MM.1S (cell line): ENCODE measurements at places on chromosomes 16 and 17.
A peak's percentile ranks its signal among the peaks of the same experiment; 100 is the strongest.

DNA sequence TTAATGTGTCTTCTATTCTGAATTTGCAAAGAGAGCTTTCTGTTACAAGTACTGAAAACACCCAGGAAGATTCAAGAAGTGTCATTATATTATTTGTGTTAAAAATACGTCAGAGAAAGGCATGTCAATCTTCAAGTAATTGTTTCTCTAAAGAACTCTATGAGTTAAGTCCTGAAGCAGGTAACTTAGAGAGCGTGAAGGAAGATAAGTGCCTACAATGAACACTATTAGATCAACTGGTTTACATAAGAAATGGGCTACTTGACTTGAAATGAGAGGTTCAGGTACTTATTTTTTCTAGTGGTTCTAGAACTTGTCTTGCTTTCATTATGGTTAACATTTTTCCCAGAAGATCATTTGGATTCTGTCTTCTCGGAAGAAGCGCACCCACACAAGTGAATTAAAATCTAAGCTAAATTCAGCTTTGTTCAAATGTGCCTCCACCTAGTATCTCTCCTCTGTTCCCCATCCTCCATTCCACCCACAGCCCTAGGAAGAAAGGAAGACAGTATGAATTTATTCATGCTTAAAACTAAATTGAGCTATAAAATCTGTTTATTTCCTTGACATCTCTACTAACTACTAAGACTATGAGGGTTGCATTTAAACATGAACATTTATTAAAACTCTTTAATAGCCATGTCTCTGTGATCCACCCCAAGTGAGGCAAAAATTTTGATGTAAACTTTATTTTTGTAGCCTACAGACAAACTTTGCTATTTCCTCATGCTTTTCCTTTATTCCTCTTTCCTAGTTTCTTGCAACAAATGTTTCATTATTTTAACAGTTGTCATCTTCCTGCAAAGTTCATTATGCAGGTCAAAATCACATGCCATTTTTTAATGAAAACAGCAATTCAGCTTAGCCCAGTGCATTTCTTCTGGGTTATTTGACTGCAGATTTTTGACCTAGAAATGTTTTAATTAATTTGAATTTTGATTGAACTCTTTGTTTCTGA is 206.8 kb downstream of the KCNJ2 start:
- no peak for DNase-seq

DNA sequence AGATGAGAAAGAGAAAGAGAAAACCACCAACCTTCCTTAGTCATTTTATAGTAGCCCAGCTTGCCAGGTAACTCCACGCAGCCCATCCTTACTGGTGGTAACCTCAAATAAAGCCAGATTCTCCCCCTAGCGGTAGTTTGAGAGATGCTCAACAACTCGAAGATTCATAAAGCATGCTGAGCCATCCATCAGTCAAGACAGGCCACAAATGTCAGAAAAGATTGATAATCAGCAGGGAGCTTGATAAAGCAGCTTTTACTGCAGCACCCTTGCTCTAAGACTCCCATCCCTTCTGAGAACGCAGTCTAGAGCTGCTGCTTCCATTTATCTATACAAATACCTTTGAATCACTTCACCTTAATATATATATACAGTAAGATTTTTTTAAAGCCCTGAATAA is 451.5 kb upstream of the HSBP1 start:
- DNase-seq: peak; percentile 32

DNA sequence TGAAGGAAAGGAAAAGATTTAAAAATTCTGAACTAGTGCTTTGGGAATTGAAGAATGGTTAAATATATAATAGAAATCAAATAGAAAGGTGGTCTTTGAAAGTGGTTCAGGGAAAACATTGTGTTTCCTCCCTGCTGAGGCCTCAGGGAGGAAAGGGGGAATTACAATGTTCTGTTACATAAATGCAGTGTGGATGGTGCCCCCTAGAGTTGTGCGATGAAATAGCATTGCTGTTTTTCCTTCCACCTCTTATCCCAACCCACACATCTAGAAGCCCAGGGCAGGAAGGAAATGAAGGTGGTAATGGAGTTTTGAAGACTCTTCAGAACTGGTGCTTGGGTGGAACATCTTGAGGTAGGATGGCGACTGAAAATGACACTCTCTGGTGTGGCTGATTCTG is 6.4 kb upstream of the TOX3 start:
- DNase-seq: no peak

DNA sequence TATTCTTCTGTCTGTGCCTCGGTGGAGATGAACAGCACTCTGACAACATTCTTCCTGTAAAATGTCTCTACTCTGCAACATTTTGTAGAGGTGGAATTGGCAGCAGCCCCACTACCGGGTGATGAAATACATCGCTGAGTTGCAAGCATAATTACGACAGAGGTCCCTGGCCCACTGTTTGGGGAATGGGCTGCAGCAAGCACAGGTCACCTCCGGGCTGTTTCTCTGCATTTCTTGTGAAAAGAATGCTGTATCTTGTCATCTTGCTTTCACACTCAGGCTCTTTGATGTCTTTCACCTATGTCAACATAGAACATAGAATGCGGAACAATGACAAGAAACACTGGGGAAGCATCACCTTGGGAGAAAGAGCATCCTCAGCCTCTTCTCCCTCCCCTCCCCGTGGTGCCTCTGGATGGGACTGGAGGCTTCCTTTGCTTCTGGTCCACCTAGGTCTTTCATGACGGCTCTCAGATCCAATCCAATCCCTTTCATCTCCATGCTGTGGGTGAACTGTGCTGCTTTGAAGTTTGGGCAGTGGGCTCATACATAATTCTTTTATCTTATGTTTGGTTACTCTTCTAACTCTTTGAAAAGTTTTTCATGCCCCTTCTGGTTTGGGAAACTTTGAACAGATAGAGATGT is 265.0 kb downstream of the PHKB start:
- no peak for DNase-seq

DNA sequence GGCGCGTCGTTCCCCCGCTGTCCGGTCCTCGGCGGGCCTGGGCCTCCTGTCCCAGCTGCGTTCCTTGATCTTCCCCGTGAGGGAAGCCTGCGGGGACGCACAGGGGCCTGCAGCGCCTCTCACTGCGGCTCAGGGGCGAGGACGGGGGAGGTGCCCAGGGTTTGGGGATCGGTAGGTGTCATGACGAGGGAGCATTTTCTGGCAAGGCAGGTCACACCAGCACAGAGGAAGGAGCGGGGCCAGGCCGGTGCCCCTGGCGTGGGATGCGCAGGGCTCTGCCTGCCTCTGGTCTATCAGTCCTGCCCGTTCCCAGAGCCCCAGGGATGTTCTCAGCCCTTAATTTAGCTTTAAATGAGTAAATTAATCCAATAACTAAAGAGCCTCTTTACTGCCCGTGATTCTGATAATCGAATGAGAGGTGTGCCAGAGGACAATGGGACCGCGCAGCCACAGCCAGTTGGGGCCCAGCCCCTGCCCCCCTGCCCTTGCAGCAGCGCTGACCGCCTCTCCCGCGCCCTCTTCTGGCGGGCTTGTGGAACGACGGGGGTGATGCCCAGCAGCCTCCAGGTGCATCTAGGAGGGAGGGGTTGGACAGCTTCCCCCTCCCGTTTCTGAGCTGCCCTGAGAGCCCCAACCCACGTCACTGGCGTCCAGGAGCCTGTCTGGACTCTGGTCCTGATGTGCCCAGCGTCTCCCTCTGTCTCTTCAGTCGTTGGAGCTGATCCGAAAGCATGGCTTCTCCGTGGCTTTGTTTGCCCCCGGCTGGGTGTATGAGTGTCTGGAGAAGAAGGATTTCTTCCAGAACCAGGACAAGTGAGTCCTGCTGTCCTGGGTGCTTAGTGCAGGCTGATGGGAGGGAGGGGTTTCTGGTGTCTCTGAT is 7.9 kb downstream of the ENGASE start:
- no peak for DNase-seq

DNA sequence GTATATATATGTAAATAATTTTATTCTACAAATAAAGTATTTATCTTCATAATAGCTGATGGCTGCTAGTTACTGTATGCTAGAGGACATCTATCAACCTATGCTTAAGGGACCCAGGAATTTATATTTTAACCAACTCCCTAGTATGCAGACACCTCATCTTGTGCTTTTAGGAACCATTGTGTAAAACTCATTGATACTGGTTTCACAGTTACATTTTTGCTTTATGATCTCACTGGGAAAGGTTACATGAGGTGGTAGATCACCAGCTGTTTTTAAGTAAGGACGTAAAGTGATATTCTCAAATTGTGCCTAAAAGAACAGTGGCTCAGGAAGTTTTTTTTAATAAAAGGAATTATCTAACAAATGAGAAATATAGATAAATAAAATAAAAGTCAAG is 56.4 kb downstream of the VMP1 start:
- DNase-seq: no peak

DNA sequence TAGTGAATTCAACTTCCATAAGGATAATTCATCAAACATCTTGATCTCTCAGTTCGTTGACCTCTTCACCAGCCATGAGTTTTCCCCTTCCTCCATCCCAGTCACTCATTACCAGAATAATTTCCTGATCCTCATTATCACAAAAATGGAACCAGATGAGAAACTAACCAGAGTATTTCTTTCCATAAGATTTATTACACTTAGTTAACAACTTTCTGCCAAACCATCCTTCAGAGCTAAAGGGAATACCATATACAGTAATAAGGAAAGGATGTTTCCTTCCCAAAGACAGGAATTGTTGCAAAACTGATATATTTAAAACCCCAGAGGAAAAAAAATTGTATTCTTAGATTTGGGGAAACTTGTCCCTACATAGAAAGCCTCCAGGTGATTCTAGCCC is 8.6 kb downstream of the KRTAP29-1 start:
- no peak for DNase-seq

GRCh38 chr17:50783193-50783660 is 15.9 kb upstream of the ANKRD40CL start:
- peak; percentile 75 for DNase-seq

DNA sequence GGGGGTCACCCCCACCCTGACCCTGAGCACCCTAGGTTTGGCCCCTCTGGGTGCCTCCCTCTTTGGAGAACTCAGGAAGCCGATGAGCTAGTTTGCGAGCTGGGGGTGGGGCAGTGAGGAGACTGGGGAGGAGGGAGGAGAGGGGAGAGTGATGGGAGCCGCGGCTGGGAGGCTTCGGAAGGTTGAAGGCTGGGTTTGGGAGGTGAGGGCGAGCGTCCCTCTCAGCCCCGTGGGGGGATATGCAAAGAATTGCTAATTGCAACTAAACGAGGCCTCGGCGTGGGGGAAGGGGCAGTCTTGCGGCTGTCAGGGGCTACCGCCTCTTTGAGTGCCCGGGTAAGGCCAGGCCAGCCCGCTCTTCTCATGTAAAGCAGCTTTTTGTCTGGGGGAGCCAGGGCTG is 17.6 kb upstream of the FZD2 start:
- DNase-seq: no peak

DNA sequence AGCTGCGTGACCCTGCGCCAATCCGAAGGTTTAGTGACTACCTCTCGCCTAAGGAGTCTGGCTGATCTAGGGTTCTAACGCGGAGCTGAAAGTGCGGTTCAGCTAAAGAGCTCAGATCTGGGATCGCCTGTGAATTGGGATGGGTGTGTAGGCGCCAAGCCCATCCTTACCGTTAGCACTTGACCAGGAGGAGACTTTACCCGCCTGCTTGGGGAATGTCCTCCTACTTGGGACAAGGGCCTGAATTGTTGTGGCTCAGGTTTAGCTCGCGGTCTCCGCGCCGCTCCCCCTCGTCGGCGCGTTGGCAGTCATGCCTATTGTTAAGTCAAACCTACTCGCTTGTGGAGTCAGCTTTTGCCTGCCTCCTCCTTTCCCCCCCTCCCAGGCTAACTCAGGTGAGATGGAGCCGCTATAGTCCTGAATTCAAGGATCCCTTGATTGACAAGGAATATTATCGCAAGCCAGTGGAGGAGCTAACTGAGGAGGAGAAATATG is 480 bp downstream of the MRPS7 start:
- DNase-seq: no peak

GRCh38 chr16:28616636-28617035 is 6.8 kb upstream of the SULT1A1 start:
- DNase-seq: no peak

GRCh38 chr16:46774743-46775177 is 26.6 kb upstream of the MYLK3 start:
- peak; percentile 54 for DNase-seq

DNA sequence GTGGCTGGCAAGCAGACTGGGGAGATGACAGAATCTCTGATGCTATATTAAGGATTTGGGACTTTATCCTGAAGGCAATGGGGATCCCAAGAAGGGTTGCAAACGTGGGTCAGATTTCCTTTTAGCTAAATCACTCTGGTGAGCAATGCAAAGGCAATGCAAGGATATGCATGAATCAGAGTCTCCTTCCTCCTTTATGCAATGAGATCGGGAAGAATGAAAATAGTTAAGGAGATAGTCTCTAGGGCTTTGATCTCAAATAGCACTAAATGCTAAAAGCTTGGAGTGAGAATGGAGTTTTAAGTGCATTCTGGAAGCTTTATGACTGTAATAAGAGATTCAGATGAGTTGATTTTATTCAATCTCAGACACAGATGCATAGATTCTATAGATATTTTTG is 27.2 kb upstream of the SHISA9 start:
- no peak for DNase-seq

- DNase-seq: no peak
Observed at GRCh38 chr17:46773221-46773605, 45.3 kb downstream of the WNT3 start.

- no peak for DNase-seq
Observed at GRCh38 chr17:22265807-22266206, 573.5 kb downstream of the KCNJ18 start.
